ENCODE measurements at places on chromosomes 6 and 20.

DNA sequence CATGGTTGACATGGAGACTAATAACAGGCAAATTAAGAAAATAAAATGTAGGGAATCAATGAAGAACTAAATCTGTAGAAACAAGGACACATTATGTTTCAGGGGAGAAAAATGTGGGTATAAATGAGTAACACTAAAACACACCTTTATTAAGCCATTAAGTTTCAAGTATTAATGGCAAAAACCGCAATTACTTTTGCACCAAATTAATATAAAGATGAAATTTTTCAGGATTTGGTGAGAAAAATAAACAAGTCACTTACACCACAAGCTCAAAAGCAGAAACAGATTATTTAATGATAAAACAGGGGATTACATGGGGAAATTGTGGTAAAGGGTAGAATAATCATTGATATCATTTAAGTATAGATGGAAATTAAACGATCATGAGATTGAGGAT lies 793.8 kb upstream of the FLRT3 start:
- no peak for DNase-seq

DNA sequence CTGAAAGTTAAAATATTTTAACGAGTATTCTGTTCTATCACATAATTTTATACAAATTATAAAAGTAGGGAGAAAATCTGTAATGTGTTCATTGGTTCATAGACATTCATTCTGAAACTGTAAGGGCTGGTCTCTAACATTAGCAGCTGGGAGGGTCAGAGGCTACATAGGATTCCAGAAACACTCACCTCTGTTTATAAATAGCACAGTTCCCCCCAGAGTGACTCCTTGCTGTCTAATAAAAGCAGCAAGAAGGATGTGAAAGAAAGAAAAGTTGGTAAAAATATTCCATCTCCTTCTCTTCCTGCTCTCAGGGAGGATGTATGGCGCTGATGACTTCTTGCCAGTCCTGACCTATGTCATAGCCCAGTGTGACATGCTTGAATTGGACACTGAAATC lies 25.3 kb upstream of the NAA20 start:
- no peak for DNase-seq

DNA sequence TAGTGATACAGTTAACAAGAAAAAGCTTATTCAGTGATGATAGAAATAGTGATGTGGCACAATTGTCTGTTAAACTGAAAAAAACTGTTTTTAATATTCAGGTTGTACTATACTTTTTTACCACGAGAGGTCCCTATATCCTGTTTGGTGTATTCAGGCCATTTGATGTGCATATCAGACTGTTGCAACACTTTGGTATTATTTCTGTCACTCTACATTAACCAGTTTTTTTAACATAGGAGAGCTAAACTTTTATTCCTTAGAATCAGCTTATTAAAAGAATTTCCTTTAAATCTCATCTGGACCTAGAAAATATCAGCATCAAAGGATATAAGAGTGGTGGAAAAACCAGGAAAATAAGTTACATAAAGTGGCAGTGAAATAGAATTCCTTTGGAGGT lies 36.8 kb downstream of the TSPYL4 start:
- no peak for DNase-seq

- DNase-seq: no peak
Measured at GRCh38 chr20:10454151-10454750, 19.1 kb downstream of the SLX4IP start.

DNA sequence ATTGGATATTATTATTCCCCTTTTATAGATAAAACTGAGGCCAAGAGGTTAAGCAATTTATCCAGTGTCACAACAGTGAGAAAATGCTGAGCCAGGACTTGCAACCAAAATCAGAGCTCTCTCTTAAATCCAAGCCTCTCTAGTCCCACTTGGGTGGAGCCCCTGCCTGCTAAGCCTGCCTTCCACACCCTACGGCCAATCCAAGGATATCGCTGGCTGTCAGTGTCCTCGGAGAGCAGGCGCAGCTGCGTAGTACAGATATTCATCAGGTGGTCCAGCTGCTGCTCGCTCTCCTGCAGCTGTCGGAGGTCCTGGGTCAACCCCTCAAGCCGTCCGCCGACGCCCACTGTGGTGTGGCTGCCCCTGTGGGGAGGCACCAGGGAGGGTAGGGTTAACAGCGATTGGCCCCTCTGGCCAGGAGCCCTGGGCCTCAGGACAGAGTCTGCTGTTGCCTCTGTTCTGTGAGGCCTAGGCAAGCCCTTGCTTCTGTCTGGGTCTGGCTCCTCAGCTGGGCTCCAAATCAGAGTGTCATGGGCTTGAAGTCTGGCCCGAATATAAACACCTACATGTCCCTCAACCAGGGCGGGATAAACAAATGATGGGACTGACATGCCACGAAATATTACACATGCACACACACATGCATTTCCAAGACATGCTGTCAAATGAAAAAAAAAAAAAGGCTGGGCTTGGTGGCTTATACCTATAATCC lies 3.9 kb upstream of the NECAB3 start:
- DNase-seq: no peak

DNA sequence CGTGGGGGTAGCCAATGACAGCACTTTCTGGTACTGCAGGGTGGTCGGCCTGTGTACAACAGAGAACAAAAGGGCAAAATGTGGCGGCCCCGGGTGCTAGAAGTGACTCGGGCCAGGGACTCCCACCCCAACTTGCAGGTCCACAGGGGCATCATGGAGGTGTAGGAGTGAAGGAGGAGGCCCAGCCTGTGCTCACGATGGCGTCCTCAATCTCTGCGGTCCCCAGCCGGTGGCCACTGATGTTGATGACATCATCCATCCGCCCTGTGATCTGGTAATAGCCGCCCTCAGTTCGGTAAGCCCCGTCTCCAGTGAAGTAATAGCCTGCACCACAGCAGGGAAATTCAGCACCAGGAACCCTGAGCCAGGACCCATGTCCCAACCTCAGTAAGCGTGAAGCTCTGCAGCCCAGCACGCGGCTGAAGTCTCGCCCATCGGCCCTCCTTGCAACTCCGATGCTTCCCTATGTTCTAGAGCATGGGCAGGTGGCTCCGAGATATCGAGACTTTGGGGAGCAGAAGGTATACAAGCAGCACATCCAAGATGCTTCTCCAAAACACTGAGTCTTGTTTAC lies 20.2 kb upstream of the APMAP start:
- no peak for DNase-seq

GRCh38 chr20:17995967-17996819 lies 27.4 kb downstream of the MGME1 start:
- DNase-seq: no peak

DNA sequence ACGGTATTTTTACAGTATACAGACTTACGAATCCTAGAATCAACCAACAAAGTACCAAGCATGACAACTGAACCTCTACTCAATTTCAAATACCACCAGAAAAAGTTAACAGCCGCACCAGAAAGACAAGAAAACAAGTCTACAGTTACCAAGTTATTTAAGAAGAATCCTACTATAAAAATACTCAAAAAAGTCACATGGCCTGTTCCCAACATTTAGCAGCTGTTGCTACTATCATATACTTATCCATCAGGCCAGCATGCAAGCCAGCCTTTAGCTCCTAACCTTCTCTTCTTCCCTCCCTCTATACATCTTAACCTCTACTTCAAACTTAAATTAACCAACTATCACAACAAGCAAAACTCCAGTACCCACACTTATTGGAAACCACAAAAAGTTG lies 1.9 kb downstream of the SYNCRIP start:
- no peak for DNase-seq

DNA sequence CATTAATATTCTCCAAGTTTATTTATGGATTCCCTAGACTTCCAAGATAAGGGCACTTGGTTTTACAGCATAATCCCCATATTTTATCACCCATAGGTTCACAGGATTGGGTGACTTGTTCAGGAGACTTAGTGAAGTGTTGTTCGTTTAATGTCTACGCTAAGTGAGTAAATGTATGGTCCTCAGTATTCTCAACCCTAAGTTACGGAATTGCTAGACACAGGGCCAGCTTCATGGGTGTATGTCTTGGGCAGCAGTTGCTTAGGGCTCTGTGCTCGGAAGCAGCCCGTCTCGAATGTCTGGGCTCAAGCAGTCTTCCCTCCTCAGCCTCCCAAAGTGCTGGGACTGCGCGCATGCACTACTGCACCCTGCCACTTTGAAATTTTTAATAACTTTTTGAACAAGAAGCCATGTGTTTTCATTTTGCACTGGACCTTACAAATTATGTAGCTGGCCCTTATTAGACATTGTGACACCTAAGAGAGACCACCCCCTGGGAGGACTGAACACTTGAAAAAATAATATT lies 91.5 kb upstream of the ZNF217 start:
- DNase-seq: no peak

GRCh38 chr6:32184084-32184640 lies at the start of gene AGER:
Gene AGER (minus strand): TSS chr6:32184253. CDS start chr6:32184222, 31 bp downstream.
- no peak for DNase-seq

GRCh38 chr6:112038268-112038667 lies 15.6 kb upstream of the CCN6 start:
- no peak for DNase-seq

- DNase-seq: no peak
Measured at GRCh38 chr20:42589976-42590639, 599.6 kb downstream of the PTPRT start.

GRCh38 chr20:62370115-62370806 lies 3.1 kb upstream of the LAMA5 start:
- DNase-seq: no peak

GRCh38 chr6:79079561-79080041 lies 1.5 kb upstream of the PHIP start:
- DNase-seq: no peak

- no peak for DNase-seq
Measured at GRCh38 chr6:167554854-167555253, 230.0 kb downstream of the TTLL2 start.

GRCh38 chr20:60167812-60168211 lies 209.6 kb downstream of the CDH26 start:
- no peak for DNase-seq

- no peak for DNase-seq
Measured at GRCh38 chr6:21101694-21102093, 491.9 kb upstream of the SOX4 start.

DNA sequence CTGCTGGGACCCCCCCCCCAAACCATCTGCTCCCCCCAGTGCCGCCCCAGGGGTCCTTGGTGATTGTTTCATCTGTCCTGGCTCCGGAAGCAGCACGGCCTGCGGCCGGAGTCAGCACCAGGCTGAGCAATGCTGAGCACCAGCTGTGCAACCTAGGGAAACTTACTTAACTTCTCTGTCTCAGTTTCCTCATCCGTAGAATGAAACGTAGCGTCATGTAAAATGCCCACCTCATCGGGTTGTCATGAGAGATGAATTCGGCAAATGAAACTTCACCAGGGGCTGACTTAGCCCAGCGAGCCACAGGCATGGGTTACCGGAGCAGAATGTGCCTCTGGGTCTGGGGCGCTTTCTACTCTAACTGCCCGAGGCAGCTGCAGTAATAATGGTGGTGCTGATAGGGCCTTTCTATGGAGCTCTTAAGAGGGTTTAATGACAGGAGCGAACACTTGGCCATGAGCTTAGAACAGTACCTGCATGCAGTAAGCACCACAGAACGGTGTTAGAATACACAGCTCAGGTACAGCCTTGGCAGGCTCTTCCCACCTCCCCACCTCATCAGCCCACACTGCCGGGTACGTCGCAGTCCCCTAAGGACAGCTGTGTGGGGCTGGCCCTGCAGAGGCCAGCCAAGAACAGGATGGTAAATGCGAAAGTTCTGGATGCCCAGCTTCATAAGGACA lies 1.7 kb downstream of the THBS2 start:
- no peak for DNase-seq

- DNase-seq: no peak
Measured at GRCh38 chr6:31663961-31664789, 622 bp downstream of the GPANK1 start.

- DNase-seq: no peak
Measured at GRCh38 chr6:33163540-33163939, 28.7 kb downstream of the COL11A2 start.

DNA sequence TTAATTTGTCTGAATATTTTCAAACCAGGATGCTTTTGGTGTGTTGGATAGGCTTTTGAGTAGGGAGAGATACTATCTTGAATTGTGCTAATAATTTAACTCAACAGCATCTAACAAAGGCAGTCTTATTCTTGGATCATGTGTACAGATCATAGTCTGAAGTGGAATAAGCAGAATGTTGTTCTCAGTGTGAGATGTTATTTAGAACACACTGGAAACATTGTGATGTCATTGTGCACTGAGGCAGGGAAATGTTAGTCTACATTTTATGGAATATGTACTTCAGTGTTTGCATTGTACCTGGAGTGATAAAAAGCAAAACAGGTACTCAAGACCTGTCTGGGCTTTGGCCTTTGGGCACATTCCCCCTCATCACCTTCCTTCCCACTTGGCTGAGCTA lies 35.0 kb downstream of the RNF144B start:
- no peak for DNase-seq

GRCh38 chr6:49839957-49840356 lies 26.4 kb downstream of the CRISP1 start:
- DNase-seq: no peak

DNA sequence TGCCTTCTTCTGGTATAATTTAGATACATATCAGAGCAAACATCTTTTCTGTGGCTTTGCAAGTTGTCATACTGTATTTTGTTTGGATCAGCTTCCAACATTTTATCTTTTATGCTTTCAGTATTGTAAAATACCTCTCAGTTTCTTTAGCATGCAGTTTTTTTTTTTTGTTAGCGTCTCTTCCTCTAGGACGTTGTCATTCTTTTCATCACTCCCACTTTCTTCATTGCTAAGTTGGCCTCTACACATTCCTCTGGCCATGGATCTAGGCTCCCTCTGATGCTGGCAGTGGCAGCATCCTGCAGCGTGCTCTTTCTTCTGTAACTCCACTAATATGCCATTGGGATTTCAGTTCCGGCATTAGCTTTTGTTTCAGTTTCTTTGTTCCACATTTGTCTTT lies 21.7 kb downstream of the RPRD1B start:
- DNase-seq: no peak
